ENCODE measurements at places on chromosomes 12 and 14.

DNA sequence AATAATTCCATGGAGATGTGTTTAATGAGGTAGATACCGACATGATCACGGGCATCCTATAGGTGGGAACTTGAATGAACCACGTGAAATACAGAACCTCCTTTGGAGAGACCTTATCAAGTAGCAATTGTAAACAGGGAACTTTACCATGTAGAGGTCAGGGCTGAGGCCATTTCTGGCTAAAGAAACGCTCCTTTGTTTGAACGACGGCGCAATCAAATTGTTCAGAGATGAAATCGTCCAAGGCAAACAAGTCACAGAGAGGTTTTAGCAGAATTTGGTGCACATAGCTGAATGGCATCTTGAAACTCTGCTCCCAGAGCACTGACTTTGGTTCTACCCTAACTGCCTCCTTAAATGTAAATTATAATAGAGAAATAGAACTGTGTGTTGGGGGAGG is 9.8 kb downstream of the PRIMA1 start:
- no peak for DNase-seq

- DNase-seq, result peak; percentile 41
Measured at GRCh38 chr14:50344116-50344775, 32.1 kb downstream of the DMAC2L start.

- DNase-seq, result no peak
Measured at GRCh38 chr12:80902711-80903110, 35.0 kb downstream of the LIN7A start.

- peak; percentile 79 for DNase-seq
Measured at GRCh38 chr12:124898200-124898922, 16.1 kb downstream of the UBC start.

DNA sequence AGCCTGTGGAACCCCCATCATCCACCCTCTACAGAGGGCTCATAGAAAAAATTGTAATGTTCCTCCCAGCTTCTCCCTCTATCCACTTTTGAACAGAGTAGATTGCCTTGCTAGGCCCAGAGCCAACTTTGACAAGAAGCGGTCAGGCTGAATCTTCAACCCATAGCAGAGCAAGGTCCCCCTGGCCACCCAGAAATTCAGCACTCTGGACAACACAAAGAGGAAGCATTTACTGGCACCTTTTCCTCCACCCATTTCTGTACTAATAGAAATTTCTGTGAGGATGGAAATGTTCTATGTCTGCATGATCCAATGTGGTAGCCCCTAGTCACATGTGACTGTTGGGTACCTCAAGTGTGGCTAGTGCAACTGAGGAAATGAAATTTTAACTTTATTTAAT is 42.7 kb upstream of the OXA1L start:
- no peak for DNase-seq

GRCh38 chr12:69096669-69097335 is 142.6 kb upstream of the CPSF6 start:
- DNase-seq, result no peak

- DNase-seq, result no peak
Measured at GRCh38 chr14:60649875-60650372, 647 bp upstream of the SIX1 start.

GRCh38 chr14:76510181-76510580 is 134.2 kb downstream of the ESRRB start:
- no peak for DNase-seq

- DNase-seq, result no peak
Measured at GRCh38 chr12:119692410-119692809, 24.5 kb downstream of the PRKAB1 start.

DNA sequence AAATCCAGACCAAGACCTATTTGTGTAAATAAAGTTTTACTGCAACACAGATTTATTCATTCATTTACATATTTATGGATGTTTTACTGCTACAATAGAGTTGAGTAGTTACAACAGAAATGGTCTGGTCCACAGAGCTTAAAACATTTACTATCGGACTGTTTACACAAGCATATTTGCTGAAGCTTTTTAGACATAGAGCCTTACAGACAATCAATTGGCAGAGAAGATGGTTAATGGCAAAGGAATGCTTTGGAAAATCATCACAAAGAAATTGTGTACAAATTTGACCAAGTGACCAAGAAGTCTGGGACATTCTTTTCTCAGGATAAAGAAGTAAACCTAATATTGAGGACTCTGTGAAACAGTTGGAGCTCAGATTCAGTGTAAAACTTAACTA is 504.3 kb downstream of the SLC16A7 start:
- DNase-seq, result no peak

GRCh38 chr14:71190770-71191374 is 283.6 kb downstream of the PCNX1 start:
- DNase-seq, result no peak

- no peak for DNase-seq
Measured at GRCh38 chr14:100109594-100109955, 44.4 kb downstream of the EVL start.

GRCh38 chr12:54162741-54163140 is 26.0 kb downstream of the SMUG1 start:
- DNase-seq, result no peak

GRCh38 chr14:39406560-39406959 is 25.7 kb downstream of the FBXO33 start:
- no peak for DNase-seq

DNA sequence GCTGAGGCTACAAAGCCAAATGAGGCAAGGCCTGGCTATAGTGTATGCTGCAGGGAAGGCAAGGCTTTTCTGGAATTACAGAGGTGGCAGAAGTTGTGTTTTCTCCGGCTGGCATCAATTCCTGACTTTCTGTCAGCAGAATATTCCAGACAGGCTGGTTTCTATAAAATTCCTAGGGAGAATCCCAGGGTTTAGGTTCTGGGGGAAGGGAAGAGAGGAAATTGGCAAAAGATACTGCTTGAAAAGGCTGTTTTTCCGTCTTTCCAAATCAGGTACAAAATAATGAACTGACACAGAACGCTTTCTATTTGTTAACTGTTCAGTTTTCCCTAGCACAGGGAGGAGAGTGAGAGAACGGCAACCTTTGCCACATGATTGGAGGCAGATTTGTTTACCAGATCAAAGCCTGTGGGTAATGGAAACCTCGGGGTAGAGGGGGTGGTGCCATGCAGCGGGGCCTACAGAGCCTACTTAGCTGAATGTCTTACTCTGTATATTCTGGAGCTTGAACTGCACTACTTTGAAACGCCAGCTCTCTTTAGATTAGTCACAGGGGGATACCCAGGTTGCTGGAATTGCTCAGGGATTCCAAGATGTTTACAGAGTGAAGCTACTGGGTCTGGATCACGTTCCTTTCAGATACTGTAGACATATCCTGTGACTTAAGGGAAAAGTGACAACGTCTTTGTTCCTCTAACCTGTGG is 65.8 kb upstream of the DACT1 start:
- peak; percentile 53 for DNase-seq

Data from CD4-positive, alpha-beta T cell treated with Interleukin-6 at 100 ng/mL for 8 hours (primary cell).